ENCODE measurements at places on chromosomes 7 and 10.

GRCh38 chr10:10138685-10139084 lies 879.0 kb upstream of the CELF2 start:
- no peak for DNase-seq

DNA sequence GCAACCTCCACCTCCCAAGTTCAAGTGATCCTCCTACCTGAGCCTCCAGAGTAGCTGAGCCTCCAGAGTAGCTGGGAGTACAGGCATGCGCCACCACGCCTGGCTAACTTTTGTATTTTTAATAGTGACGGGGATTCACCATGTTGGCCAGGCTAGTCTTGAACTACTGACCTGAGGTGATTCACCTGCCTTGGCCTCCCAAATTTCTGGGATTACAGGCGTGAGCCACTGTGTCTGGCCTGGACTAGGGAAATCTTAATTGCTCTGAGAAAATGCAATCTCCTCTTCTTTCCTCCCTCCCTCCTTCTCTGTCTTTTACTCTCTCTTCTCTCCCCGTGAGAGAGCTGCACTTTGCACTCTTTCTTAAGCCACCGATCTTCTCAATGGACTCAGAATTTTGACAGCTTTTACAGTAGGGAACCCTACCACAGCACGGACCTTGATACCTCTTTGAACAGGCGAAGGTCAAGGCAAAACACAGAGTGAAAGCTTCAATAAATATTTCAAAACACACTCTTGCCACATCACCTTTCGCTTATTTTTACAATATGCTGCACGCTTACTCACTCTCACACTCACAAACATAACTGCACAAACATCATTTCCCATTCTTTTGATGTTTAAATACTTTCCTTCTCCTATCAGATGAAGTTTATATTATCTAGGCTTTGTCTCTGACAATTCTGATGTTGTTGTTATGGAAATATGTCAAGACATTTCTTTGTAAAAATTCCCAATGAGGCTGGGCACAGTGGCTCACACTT lies 173.4 kb upstream of the NRP1 start:
- DNase-seq: no peak

GRCh38 chr7:106205621-106206222 lies 79.1 kb downstream of the NAMPT start:
- DNase-seq: no peak

GRCh38 chr7:32494946-32495297 lies 367 bp upstream of the AVL9 start:
- DNase-seq: no peak

DNA sequence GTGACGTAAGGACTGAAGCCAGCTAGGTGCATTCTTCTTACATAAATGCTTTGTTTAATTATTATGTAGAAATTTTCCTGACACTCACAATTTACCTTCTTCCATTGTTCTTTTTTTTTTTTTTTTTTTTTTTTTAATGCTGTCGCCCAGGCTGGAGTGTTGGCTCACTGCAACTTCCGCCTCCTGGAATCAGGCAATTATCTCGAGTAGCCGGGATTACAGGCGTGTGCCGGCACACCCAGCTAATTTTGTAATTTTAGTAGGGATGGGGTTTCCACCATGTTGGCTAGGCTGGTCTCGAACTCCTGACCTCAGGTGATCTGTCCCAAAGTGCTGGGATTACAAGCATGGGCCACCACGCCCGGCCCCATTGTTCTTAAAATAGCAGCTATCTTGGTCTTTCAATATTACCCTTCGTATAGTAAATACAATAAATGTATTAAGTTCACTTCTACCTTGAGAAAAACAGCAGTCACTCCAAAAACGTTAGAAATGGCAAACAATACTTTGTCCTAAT lies 32.1 kb downstream of the BZW2 start:
- DNase-seq: no peak

DNA sequence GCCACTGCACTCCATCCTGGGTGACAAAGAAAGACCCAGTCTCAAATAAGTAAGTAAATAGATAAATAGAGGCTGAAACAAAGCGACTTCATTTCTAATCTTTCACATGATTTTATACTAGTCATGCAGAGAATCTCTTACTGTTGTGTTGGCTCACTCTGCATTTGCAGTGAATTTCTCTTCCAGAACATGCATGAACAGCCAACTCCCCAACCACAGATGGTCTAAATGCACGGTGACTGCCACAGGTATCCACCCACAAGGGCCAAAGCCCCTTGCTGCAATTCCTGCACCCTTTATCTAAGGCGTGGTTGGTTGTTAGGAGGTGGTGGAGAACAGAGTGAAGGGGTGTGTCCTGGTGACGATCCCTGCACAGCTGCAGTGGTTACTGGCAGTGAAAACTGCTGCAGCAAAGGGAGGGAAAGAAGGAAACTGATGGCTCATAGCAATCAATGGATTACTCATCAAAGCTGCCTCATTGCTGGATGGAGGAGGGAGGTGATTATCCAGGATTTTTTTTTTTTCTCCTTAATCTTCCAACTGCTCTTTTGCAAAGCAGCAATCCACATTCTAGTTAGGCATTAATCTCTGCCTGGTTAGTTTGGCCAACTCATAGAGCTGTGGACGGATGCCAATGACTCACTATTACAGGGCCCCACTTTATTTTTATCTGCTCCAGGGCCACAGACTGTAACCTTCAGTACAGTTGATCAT lies 50.6 kb downstream of the PRTFDC1 start:
- no peak for DNase-seq

- DNase-seq: no peak
Measured at GRCh38 chr10:43267811-43268210, 946 bp upstream of the RASGEF1A start.

- DNase-seq: no peak
Measured at GRCh38 chr10:125823663-125824251, 411 bp downstream of the BCCIP start.

GRCh38 chr7:32611201-32612099 lies 116.2 kb downstream of the AVL9 start:
- DNase-seq: no peak
